ENCODE measurements at places on chromosomes 2 and 18.

DNA sequence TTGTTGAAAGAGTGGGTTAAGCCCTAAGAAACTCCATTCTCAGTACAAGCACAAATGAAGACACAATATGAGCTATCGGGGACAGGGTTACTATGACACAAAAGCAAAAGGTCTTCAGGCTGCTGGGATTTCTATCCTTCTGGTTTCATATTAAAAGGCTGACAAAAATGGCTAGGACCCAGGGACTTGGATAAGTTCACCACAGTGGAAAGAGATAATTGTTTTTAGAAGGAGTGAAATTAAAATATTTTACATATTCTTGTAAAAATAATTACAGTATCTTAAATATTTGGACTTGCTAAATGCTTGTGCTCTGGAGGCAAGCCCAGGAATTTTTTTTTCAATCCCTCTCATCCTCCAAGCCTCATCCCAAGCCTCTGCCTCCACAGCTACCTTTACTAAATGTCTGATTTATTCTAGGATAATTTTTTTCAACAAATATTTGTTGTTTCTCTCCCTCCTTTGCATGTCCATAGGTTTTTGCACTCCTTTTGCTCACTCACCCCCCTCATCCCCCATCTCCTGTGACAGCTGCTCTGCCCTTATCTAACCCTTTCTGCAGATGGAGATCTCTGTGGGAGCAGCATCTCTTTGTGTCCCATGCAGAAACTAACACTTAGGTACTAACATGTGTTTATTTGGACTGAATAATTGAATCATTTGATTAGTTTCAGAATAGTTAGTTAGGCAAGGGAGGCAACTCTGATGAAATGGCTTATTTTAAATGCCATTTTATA lies 47.8 kb upstream of the NABP1 start:
- DNase-seq: no peak

DNA sequence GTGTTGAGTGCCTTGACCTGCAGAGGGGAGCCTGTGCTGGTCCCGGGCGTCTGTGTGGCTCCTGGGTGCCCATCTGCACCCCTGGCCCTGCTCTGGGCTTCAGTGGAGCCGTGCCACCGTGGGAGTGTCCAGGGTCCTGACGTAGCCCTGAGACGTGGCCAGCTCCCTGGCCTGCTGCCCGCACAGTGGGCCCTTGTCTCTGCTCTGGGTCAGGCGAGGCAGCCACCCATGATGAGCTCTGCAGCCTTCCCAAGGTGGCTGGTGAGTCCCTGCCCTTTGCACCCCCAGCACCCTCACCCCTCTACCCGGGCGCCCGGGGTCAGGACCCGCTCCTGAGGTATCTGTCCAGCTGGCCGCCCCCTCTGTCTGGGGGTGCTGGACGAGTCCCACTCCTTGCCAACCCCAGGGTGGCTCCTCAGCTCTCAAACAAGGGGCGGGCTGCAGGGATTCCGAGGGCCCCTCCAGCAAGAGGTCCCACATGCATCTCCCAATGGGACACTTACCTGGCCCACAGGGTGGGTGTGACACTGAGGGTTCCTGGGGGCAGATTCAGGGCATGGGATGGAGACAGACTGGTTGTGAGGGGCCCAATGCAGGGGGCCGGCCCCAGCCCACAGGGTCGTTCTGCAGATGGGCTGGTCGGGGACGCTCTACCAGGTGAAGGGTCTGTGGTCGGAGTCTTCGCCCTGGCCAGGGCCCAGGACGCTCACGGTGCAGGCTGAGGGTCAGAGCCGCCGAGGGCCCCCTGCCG lies 2.4 kb downstream of the NEU4 start:
- DNase-seq: no peak

GRCh38 chr2:27049422-27050280 lies 1.8 kb upstream of the AGBL5 start:
- peak; percentile 83 for DNase-seq

- no peak for DNase-seq
These were observed 68.9 kb upstream of the ITM2C start for GRCh38 chr2:230795856-230796255.

GRCh38 chr18:39705362-39705761 lies 2139.8 kb upstream of the CELF4 start:
- no peak for DNase-seq

- DNase-seq: no peak
These were observed 236.7 kb downstream of the PARD3B start for GRCh38 chr2:204781941-204782340.

GRCh38 chr2:219697811-219698747 lies 70.6 kb downstream of the SLC4A3 start:
- DNase-seq: no peak

- DNase-seq: no peak
These were observed 23.3 kb upstream of the EPAS1 start for GRCh38 chr2:46273919-46274318.

GRCh38 chr2:72917138-72917876 lies at the start of gene EMX1:
Gene EMX1 (plus strand): TSS chr2:72917519. CDS start chr2:72917853, 334 bp downstream.
- peak; percentile 63 for DNase-seq

Measured in activated naive CD8-positive, alpha-beta T cell treated with anti-CD3 and anti-CD28 coated beads for 36 hours (primary cell).